Pancreas (tissue), 10 donors: ENCODE measurements at places on chromosomes 13 and 19. TPM values are rescaled to one million over a fixed set of nuclear protein-coding genes. Genes with fewer than 3 reads are reported as not detected.

- no peak overlapping the region for H3K4me3 ChIP-seq
- peak; percentile 33 for DNase-seq
- peaks cover 3% of the 10 kb centered on the region for H3K36me3 ChIP-seq
- no peaks in the 10 kb centered on the region for H3K4me1 ChIP-seq
Measured at GRCh38 chr19:35029737-35030256, 473 bp upstream of the SCN1B start.

DNA sequence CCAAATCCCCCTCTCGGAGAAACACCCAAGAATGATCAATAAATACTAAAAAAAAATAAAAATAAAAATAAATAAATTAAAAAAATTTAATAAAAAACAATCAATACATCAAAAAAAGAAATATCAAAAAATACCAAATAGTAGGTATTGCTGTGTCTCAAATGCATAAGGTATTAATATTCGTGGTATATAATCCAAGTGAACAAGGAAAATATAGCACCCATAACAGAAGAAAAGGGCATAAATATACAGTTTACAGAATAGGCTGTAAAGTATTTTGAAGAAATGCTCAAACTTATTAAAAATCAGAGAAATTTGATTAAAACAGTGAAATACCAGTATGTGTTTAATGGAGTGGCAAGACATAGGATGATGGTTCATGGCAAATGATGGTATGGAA is 7.6 kb upstream of the ZNF227 start:
- H3K27me3 ChIP-seq: no peaks in the 10 kb centered on the region
- no peaks in the 10 kb centered on the region for H3K36me3 ChIP-seq
- H3K4me3 ChIP-seq: no peak overlapping the region
- no peak overlapping the region for H3K27ac ChIP-seq

DNA sequence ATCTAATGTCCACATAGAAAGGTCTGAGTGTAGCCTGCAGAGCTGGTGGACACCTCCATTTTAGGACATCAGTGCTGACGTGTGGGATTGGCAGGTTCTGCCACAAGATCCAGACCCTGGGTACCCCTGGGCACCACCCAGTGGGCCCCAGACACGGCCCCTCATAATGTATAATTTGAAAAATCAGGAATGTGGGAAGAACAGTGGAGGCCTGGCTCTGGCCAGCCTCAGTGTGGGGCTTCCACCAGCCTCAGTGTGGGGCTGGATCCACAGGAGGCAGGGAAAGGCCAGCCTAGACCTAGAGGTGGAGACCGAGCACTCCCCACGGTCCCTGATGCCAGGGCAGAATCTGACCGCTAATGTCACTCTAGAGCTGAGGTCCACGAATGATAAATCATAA is 150.7 kb upstream of the SOX1 start:
- H3K27me3 ChIP-seq: no peaks in the 10 kb centered on the region
- H3K36me3 ChIP-seq: no peaks in the 10 kb centered on the region
- no peaks in the 10 kb centered on the region for H3K4me1 ChIP-seq
- H3K27ac ChIP-seq: no peak overlapping the region

The MBD3L1 gene
- total RNA-seq: not detected

The KLF1 gene
- total RNA-seq: not detected
